ENCODE measurements at places on chromosomes 5 and 9.

GRCh38 chr5:59600998-59601397 is 292.5 kb downstream of the PDE4D start:
- DNase-seq, result no peak

- no peak for DNase-seq
Observed at GRCh38 chr5:53557386-53557785, 3.1 kb upstream of the NDUFS4 start.

DNA sequence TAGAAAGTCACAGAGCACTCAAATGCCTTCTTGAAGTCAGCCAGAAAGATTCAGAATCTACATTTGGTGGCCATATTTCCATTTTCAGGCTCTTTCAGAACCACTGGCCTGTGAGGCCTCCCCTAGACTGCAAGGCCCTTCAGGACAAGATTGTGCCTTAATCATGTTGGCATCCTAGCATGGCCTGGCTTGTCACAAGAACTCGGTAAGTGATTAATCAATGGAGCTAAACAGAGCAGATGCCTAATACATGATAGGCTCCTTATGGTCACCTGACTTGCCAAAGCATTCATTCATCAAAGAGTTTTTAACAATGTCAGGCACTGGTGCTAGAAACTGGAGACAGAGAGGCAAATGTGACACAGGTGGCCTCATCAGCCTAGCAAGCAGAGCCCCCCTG is 70.3 kb downstream of the PGM5 start:
- DNase-seq, result no peak

DNA sequence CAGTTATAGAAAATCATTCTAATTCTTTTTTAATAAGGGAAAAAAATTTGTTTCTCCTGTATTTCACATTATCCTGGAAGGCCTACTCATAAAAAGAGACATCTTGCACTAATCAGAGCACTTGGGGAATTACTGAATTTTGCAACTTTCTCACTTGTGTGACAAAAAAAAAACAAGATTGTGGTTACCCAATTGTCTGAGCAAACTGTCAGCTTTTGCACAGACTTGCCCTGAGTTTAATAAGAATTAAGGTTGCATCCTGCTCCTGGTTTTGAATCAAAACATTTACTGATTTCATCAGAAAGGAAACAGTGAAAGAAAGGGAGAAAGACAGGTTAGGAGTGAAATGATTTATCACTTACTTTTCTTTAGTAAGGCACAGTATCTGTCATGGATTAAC is 10.6 kb upstream of the SH3RF2 start:
- no peak for DNase-seq

GRCh38 chr5:60521376-60522291 is 178.3 kb downstream of the DEPDC1B start:
- DNase-seq, result no peak

DNA sequence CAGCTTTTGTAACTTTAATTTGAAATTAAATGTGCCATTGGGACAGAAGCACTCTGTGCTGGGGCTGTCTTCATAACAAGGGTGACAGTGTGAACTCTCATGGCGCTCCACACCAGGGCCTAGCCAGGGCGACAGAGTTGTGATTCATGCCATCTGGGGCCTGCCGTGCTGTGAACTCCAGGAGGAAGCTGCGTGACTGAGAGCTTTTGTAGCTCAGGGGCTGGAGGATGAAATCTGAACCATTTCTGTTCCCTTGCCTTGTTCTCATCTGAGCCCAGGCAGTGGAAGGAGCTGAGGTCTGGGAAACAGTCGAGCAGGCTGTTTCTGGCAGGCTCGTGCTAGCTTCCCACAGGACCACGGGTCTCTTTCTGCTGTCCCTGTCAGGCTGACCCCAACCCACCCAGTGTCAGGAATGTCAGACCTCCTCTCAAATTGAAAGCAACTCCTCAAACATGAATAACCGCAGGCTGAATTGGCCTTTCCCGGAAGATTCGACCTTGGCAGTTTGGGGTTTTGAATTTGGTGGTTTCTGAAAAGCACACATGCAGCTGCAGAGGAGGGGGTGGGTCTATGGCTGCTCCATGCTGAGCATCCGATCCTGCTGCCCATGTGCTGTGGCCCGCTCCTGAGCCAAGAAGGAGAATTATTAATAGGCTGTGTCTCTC is 69.2 kb upstream of the RPS23 start:
- DNase-seq, result no peak

DNA sequence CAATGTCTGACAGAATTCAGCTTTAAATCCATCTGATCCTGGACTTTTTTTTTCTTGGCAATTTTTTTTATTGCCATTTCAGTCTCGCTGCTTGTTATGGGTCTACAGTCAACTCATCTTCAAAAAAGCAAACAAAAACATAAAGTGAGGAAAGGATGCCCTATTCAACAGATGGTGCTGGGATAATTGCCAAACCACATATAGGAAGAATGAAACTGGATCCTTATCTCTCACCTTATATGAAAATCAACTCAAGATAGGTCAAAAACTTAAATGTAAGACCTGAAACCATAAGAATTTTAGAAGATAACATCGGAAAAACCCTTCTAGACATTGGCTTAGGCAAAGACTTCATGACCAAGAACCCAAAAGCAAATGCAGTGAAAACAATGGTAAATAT is 389.1 kb upstream of the ST8SIA4 start:
- DNase-seq, result no peak

GRCh38 chr5:67971971-67972821 is 243.4 kb upstream of the PIK3R1 start:
- DNase-seq, result no peak

- no peak for DNase-seq
Observed at GRCh38 chr9:136695435-136695895, 8.2 kb upstream of the AGPAT2 start.

GRCh38 chr9:22214021-22214420 is 204.9 kb upstream of the CDKN2B start:
- no peak for DNase-seq

- no peak for DNase-seq
Observed at GRCh38 chr5:88861231-88861630, 21.8 kb downstream of the MEF2C start.

DNA sequence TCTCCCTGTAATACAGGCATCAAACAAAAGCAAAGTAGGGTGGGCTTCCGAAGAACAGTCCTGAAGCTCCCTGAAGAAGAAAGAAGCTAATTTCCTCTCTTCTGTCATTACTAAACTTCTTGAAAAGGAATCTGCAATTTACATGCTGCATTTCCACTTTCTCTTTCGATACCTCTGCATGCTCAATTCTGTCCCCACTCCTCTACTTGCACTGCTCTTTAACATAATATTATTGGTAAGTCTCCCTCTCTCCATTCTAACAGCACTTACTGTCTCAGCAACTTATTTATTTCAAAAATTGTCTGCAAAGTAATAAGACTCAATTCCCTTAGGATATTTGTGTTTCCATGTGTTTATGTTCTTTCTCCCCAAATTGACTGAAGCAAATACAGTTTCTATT is 3.9 kb upstream of the PLPP1 start:
- no peak for DNase-seq

- peak; percentile 20 for DNase-seq
Observed at GRCh38 chr5:74641735-74642542, 1.4 kb upstream of the ENC1 start.

- DNase-seq, result no peak
Observed at GRCh38 chr9:89891221-89891590, 286.4 kb downstream of the GADD45G start.

DNA sequence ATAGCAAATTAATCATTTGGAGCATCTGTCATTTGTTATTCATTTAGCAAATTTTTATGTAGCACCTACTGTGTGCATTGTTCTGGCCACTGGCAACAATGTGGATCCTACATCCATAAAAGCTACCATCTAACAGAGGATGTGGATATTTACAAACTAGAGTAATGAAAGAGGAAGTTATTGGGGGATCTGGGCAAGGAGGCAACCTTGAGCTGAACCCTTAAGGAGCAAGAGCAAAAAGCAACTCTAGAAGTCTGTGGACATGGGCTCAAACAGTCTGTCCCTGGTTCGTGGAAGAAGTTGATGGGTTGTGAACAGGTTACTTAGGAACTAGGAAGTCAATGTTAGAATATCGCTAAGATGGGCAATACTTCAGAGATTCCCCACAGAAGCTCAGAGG is 259.9 kb downstream of the SYK start:
- no peak for DNase-seq

GRCh38 chr5:133935667-133935940 is 32.8 kb downstream of the C5orf15 start:
- no peak for DNase-seq

DNA sequence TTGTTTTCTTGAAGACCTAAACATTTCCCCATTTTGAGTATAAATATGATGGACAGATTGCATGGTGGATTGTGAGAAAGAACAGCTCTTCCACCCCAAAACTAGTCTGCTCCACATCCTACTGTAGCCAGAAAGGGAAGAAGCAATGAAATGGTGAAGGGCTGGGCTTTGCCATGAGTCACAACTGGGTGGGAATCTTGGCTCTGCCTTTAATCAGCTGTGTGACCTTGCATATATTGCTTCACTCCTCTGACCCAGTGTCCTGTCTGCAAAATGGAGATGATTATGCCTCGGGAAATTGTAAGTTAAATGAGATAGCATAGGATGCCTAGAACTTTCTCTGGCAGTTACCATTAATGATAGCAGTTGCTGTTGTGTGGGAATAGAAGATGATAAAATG is 101.9 kb downstream of the PDE8B start:
- DNase-seq, result no peak

- no peak for DNase-seq
Observed at GRCh38 chr5:176773408-176774035, 36.8 kb upstream of the UNC5A start.

- no peak for DNase-seq
Observed at GRCh38 chr5:10632110-10632761, 68.4 kb downstream of the ANKRD33B start.

GRCh38 chr9:33468797-33469621 is 4.7 kb downstream of the NOL6 start:
- no peak for DNase-seq
